DMS53 (cell line): ENCODE measurements at places on chromosomes 1 and 21.

- no peak for DNase-seq
Observed at GRCh38 chr1:107365527-107366240, 224.8 kb downstream of the NTNG1 start.

DNA sequence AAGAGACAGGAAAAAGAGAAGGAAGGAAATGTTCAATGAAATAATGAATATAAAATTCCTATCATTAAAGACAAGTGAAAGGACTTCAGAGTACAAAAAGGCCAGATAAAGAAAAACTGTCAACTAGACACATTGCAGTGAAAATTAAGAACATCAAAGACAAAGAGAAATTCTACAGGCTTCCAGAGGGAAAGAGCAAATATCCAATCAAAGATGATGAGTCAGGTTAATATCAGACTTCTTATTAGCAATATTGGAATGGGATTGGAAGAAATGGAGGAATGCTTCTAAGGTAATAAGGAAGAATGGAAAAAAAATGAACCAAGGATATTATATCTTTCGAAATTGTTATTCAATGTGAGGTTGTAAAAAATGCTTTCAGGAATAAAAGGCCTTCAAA is 7.8 kb downstream of the PLA2G2A start:
- no peak for DNase-seq

DNA sequence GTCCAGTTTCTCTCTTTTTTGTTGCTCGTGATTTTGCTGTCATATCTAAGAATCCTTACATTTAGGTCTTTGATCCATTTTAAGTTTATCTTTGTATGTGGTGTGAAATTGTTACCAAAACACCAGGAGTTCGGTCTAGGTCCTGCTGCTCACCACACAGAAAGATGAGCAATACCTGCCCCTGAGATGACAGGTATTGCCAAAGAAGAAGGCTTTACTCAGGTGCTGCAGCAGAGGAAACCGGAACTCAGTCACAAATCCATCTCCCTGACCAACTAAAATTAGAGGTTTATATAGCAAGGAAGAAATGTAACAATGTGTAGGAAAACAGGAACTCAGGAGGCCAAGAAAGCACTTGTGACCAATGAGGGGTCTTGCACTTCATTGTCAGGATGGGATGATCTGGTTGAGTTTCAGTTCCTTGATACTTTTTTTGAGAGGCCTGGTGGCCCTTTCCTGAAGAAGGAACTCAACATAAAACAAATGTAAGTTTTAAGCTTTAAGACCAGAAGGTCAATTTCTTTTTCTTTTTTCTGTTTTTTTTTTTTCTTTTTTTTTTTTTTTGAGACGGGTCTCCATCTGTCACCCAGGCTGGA is 16.5 kb upstream of the SETDB1 start:
- DNase-seq: no peak

DNA sequence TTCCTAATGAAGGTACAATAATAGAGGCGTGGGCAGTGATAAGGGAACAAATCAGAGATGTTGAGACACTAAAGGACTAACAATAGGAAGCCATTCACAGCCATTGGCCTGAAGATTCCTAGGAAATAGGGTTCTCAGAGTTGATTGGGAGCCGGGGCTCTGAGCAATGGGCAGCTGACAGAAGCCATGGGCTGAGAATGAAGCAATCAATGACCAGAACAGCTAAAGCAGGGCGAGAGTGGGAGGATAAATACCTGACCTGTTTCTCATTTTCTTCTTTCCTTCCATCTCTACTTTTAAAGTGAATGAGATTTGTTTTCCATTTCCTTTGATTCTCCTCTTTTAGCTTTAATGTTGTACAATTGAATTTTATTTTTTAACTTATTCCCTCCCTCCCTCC is 774.7 kb upstream of the ADGRL4 start:
- DNase-seq: no peak

DNA sequence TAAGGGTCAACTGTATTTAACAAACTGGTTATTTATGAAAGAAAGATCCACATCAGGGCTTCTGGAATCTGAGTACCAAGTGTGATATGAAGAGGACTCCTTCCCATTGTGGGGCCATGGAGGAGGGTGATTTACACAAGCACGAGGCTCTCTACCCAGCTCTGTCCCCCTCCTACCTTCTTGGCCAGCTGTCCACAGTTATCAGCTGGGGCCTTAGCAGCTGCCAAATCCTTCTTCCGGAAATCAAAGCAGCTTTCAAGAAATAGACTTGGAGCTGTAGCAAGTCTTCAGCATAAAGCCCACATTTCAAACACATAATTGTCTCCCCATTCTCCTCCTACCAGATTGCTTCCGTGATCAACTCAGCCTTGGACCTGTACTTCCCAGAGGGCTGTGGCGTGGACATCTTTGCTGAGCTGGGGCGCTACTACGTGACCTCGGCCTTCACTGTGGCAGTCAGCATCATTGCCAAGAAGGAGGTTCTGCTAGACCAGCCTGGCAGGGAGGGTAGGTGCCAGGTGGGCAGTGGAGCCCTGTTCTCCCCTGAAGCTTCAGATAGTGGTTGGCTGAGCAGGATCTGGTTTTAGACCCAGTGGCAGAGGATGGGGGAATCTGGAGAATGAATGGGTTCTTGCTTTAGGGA is 15.5 kb downstream of the AZIN2 start:
- DNase-seq: no peak

GRCh38 chr1:172637522-172637921 is 21.4 kb upstream of the FASLG start:
- no peak for DNase-seq
